Bronchial epithelial cell (primary cell): ENCODE measurements at places on chromosomes 6 and 20. TPM values are rescaled to one million over a fixed set of nuclear protein-coding genes. Genes with fewer than 3 reads are reported as not detected.

CLIC5 gene
- total RNA-seq, result not detected in 2 replicates

FOXQ1 gene
- 3.1 and 3.4 TPM in 2 replicates for total RNA-seq

PLN gene
- total RNA-seq, result not detected in 2 replicates

DCBLD1 gene
- total RNA-seq, result 39.7 and 64.8 TPM in 2 replicates

CLPSL1 gene
- total RNA-seq, result not detected in 2 replicates

DEFB132 gene
- total RNA-seq, result not detected in 2 replicates

DNA sequence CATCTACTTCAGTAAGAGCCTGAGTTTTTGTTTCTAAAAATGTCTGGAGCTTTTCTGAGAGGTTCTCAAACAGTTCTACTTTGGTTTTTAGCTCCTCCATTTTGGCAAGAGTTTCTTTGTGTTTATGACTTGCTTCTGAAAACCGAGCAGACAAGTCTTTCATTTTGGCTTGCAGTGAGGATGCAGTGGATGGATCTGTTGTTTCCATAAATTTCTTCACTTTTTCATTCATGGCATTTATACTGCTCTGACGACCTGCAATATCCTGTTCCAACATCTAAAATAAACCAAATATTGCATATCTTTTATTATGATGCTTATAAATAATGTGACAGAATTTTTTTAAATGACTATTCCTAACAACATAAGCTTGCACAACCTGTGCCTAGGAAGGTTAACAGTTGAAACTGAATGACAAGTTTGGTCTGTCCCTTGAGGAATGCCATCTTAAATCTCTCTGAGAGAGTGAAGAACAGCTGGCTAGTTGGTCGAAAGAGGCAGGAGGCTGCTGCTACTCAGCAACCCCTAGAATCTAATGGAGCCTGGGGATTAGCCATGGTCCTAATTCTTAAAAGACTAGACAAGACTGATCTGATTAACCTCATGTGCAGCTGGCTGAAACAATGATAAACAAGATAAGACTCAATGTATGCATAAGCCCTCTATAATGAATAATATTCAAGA is 69.8 kb downstream of the DST start:
- no peak for DNase-seq

DNA sequence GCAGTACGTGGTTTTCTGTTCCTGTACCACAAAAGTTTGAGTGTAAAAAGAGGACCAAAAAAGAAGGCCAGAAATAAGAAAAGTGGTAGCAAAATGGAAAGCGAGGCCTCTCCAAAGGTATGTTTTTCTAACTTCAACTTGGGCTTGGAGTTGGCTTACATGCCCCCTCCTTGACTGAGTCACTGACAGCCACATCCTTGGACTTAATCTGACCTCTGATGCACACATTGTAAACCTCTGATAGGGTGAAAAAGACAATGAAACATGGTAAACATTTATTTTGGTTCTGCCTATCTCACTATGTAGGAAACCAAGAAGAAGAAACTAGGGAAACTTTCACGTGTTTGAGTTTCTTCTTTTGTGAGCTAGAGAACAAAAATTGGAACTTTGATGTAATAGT is 503.2 kb upstream of the ID4 start:
- peak; percentile 81 for DNase-seq

GRCh38 chr20:36974660-36975059 is 23.2 kb upstream of the SAMHD1 start:
- DNase-seq, result no peak

DNA sequence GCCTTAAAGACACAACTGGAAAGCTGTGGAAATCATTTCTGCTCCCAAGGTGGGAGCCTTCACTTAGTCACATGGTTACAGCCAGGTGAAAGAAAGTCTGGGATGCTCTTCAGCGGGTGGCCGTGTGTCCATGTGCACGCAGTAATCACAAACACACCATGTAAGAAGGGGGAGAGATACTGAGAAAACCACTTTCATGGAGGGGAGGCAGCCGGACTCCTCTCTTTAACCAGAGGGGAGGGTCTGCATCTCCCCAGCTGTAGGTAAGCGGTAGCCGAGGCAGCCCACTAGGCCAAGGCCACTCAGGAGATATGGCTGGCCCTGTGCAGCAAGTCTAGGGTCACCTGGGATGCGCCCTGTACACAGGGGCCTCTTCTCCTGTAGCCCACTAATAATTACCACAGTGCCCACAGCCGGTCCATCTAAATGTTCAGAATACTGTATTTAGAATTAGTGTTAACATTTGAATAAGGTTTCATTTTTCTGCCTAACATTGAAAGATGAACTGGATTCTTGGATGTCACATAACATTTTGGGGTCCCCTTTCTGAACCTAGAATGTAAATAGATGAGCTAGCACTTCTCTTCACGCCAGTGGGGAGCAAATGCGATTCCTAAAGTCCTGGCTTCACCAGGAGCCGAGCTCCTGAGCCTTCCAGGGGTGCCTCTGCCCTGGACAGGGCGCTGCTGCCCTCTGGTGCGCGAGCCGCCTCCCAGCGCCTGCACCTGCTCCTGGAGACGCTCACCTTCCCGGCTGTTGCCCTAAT is 15.9 kb downstream of the GPR31 start:
- DNase-seq, result peak; percentile 16

DNA sequence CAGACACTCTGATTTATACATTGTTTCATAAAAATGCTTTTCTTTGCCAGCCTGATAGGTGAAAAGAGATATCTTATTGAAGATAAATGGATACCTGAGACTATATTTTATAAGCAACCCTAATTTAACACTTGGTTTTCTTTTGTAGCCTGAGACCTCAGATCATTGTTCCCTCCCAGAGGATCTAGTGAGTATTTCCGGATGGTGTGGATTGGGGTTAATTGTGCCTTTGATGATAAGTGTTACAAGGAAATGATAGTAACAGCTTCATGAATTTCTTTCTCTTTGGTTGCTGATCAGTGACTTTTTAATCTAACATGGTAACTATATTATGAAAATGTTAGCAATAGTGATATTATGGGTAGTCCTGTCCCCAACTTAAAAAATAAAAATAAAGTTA is 30.4 kb downstream of the KDM1B start:
- no peak for DNase-seq

GRCh38 chr6:111711476-111711875 is 105.8 kb upstream of the TRAF3IP2 start:
- no peak for DNase-seq

DNA sequence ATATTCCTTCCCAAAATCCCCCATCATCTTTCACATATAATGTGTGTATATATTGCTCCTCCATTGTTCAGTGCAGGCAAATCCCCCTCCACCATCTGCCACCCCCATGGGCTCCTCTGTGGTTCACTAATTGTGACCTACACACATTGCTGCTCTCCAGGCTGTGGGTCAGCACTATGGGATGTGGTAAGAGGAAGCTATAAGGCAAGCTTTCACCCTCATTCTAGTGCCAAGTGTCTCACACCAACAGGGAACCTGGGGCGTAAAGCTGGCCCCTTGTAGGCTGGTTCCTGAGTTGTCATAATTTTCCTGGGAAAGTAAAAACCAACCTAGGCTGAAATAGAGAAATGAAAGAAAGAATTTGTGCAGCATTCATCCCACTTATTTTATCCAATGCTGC is 16.8 kb downstream of the FKBP1A start:
- DNase-seq, result no peak

- DNase-seq, result peak; percentile 46
Measured at GRCh38 chr6:28771401-28772267, 152.2 kb downstream of the TRIM27 start.

DNA sequence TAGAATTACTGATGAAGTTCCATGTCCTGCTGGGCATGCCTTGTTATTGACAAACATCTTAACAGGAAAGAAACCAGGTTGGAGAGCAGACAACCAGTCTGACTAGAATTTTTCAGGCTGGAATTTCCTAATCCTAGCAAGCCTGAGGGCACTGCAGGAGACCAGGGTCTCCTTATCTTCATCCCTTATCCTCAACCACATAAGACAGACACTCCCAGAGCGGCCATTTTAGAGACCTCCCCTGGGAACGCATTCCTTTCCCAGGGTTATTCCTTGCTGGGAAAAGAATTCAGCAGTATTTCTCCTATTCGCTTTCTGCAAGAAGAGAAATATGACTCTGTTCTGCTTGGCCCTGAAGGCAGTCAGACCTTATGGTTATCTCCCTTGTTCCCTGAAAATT is 803.7 kb downstream of the GRIK2 start:
- no peak for DNase-seq

- DNase-seq, result peak; percentile 86
Measured at GRCh38 chr6:121666814-121667213, 231.4 kb downstream of the GJA1 start.

- no peak for DNase-seq
Measured at GRCh38 chr6:73339340-73339739, 14.7 kb downstream of the DPPA5 start.

- DNase-seq, result no peak
Measured at GRCh38 chr6:47342824-47343223, 33.1 kb upstream of the TNFRSF21 start.

DNA sequence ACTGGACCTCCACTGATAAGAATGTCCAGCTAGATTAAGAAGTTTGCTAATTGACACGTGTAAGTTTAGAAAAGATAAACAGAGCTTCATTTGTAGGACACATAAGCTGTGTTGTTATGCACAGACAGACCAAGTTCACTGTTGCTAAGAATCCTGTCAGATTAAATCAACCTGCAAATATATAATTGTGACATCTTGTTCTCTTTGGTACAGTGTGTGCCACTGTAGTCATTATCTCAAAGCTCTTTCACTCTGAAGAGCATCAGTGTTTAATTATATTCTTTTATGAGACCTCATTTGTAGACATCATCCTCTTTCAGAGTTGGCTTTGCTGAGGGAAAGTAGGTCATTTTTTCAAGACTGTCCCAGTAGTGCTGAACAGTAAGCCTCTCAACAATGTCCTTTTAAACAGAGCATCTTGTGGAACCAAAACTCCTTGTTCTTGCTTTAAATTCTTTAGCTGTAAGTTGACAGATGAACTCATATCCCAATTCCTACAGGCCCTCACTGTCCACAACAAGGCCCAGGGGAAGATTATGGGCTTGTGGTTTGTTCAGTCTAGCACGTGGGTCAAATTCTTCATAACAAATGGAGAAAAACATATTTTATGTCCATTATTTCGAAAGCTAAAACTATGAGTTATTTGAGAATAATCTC is 252.4 kb downstream of the HDGFL1 start:
- DNase-seq, result no peak

DNA sequence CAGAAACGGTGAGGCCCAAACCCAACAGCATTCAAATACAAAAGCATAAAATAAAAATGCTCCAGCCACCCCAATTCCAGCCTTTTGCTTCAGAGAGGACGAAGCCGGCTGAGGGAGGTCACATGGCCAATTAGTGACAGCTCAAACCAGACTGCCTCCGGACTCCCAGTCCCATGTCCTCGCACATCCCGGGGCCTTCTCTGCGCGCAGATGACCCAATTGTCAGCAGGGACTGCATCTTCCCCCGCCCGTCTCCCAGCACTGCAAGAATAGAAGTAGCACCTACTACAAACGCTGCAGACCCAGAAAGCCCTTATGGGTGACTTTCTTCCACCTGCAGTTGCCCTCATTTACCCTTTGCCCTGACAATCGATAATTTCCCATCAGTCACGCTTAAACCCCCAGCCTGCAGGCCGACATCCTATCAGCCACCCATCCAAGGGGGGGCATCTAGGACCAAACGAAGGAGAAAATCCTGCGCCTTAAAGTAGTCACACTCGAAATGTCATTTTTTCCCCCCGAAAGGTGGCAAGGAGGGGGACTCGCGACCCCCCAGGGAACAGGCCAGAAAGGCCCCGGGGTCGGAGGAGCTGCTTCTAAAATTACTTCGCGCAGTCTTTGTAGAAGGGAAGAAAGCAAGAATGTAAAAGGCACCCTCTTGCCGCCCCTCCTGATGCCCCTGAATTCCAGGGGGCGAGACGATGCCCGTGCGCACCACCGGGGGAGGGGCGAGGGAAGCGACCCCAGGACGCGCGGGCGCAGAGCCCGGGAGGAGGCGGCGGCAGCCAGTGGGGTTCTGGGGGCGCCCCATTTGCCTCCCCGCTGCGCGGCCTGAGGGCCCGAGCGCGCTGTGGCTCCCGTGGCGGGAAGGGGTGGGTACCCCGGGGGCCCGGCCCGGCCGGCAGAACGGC is 792 bp downstream of the SLC23A2 start:
- no peak for DNase-seq

DNA sequence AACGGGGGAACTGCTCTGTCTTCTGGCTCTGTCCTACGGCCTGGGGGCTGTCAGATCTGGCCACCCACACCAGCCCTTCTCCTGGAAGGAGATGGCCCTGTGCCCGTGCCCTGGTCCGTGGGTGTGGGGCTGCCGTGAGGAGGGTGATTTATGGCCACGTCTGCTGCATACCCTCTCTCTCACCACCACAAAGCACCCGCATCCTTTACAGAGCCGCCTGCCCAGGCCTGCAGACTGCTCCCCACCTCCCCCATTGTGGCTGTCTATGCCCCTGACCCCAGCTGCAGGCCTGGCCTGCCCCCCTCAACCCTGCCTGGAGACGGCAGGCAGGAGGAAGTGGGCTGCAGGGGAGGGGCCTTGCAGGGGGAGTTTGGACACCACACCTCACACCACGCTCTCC is 72.7 kb upstream of the GATA5 start:
- DNase-seq, result no peak

DNA sequence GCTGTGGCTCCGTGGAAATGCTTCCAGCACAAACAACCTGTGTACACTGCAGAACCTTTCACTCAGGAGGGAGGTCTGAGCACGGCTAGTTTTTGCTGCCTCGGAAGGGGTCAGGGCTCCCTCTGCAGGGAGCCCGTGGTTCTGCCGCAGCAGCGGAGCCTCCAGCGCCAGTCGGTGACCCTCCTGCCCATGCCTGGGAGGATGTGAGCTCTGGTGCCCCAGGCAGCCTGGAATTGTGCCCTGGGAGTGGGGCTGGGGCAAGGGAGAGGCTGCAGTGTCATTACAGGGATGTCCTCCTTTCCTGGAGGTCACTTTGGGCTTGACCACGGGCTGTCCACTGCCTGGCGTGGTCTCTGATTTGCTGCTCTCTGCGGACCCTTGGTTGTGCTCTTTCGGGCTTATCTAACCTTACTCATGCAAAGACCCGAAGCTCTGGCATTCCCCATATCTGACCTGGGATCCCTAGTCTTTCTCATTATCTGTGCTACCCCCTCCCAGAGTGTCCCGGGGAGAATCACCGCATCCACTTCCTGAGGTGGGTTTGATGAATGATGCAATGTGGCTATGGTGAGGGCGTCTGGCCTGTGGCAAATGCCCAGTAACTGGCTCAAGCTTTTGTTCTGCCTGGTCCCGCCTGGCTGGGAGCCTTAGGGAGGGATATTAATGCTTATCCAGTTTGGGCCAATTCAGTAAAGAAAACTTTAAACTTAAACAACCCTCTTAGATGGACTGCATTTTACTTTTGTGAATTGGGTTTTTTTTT is 59.6 kb upstream of the TAGAP start:
- DNase-seq, result peak; percentile 35

DNA sequence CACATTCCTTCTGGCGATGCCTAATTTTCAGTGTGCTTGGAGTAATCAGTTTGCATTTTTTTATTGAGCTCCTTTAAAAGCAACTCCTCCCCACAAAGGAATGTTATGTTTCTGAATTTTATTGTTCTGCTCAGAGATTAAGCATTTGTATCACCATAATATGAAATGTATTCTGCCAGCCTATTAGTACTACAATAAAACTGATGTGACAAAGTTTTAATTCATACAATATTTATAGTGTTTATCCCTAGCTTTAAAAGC is 236.9 kb upstream of the ASCC3 start:
- no peak for DNase-seq

- no peak for DNase-seq
Measured at GRCh38 chr6:2748183-2748582, 2.5 kb downstream of the MYLK4 start.

GRCh38 chr6:153758516-153758915 is 280.5 kb upstream of the OPRM1 start:
- no peak for DNase-seq
